ENCODE measurements at places on chromosomes 16 and 17.

GRCh38 chr17:50052241-50052796 lies 3.6 kb upstream of the ITGA3 start:
- DNase-seq = no peak

GRCh38 chr17:74117999-74118421 lies 85.5 kb upstream of the RPL38 start:
- DNase-seq = no peak

- DNase-seq = no peak
These were observed 81.1 kb downstream of the VPS35L start for GRCh38 chr16:19636436-19637267.

DNA sequence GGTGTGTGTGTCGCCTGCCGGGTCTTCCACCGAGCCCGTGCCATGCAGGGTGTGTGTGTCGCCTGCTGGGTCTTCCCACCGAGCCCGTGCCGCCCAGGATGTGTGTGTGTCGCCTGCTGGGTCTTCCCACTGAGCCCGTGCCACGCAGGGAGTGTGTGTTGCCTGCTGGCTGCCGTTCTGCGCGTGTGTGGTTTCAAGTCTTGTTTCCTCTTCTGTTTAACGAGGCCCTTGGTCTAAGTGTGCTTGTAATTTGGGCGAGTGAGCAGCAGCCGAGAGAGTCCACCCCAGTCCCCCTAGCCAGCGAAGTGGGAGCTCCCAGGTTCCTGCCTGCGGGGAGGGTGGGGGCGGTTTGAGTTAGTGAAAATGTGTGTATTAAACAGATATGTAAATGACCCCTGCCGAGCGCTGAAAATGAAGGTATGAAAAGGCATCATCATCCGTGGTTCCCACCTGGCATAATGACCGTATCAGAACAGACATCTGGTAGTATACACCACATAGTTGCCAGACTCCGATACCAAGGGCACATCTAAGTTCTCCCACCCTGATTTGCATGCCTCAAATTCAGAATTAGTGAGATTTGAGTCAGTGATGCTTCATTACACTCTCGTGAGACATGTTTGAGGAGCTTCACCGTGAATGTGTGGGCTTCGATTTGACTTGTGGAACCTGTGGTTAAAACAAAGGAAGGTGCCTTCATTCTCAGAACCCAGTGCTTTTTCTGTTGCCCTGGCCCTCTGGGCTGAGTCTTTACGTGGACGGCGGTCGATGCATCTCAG lies 114.5 kb upstream of the CHMP6 start:
- no peak for DNase-seq

DNA sequence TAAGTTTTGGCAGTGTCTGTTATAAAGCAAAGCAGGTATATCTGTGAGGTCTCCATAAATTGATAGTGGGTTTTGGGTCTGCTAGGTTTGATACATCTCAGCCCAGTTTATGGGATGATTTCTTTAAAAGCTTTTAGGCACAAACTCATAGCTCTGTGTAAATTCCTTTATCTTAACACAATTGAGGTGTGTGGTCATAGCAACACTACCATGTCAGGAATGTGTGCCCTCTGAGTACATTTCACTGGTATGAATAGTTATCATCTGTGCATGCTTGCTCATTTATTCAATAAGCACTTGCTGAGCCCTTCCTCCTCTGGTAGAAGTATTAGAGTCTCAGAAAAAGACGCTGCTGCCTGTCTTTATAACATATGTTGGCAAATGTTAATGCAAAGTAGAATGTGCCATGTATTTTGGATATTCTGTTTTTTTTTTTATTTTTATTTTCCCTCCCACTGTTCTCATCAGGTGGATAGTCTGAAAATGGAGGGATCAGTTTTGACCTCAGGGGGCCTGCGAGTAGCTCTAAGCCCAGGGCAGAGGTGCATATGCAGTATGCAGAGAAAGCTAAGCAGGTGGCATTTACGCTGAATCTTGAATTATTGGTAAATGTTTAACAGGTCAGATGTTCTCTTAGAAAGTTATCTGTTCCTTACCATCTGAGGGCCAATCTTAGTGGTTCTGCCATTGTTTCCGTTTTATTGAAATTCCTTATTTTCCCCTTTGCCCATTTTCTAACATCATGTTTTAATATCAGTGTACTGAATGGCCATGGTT lies 90.7 kb downstream of the WNT3 start:
- peak; percentile 73 for DNase-seq

DNA sequence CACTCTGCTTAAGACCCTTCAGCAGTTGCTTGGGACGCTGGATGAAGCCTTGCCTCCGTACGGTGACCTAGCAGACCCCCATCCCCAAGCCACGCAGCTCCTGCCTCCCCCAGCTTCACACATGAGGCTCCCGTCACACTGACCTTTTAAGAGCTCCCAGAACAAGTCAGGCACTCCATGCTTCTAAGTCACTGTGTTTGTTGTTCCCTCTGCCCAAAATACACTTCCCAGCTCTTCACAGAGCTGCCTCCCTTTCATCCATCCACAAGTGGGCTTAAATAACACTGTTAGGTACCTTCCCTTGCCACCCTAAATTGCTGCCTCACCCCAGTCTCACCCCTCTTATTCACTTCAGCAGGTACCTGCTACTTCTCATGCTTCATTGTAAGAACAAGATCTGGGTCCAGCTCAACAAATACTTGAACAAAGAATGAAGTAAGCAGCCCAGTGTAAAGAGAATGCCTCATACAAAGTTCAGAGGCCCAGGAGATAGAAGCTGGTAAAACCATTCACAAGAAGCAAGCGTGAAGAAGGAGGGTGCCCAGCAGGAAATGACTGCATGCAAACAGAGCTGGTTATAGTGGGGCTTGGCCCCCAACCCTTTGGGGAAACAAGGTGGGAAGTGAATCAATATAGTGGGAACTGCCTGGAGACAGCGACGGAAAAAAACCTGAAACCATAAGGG lies 5.8 kb downstream of the ZC3H7A start:
- no peak for DNase-seq

- no peak for DNase-seq
These were observed 399.7 kb downstream of the XYLT1 start for GRCh38 chr16:17070882-17071592.

GRCh38 chr17:31580706-31581490 lies 189.4 kb downstream of the RAB11FIP4 start:
- peak; percentile 94 for DNase-seq

DNA sequence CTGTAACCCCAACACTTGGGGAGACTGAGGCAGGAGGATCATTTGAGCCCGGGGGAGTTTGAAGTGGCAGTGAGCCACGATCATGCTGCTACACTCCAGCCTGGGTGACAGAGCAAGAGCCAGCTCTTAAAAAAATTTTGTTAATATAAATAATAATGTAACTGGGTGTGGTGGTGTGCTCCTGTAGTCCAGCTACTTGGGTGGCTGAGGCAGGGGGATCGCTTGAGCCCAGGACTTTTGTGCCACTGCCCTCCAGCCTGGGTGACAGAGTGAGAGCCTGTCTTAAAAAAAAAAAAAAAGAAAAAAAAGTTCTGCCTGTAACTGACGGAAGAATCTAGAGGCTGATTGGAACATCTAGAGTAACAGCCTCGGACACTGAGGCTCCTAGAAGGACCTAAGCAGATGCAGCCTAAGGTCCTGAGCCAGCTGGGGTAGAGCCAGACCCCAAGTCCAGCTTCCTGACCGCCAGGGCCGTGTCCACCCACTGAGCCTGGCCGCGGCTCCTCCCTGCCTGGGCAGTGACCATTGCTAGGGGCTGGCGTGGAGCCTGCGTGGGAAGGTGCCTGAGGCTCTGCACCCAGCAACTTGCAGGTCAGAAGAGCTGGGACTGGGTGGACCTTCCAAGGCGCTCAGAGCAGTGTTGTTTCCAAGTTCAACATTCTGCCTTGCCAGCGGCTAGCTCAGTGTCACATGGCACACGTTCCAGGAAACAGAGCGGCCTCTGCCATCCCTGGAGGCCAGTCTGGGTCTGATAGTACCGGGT lies 209.4 kb upstream of the CIBAR2 start:
- no peak for DNase-seq

- no peak for DNase-seq
These were observed 45.9 kb upstream of the B4GALNT2 start for GRCh38 chr17:49086649-49087048.

- DNase-seq = no peak
These were observed 34.8 kb downstream of the TIMM22 start for GRCh38 chr17:1031711-1032110.

DNA sequence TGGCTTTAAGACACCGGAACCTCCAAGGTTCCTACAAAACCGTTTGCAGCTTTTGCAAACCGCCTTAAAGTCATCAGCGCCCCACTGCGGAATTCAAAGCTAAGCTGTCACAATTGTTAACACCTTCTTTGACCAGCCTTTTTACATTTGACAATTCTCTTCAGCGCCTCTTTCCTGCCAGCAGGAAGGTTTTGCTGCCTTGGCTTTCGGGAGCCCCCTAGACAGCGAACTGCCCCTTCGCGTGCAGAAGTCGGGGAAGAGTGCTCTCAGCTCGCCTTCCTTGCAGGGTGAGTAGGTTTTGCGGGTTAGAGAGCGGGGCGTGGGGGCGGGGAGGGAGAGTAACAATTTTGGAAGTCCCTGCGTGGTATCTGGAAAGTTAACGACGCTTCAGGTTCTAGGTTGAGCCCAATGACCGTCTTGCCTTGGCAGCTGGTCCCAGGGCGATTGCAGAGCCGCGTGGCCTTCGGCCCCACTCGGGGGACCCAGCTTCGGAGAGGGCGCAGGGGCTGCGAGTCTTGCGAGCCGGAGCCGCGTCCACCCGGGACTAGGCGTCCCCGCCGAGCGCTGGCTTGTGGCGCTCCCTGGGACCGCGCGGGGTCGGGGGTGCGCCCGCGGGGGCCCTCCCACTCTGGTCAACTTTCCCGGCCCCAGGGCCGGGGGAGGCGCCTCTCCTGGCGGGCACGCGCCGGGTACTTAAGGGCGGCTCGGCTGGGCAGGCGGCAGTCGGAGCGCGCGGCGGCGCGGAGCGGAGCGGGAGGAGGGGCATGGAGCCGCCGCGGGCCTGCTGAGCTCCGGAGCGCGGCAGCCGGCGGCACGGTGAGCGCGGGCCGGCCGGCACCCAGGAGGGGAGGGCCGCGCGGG lies at the start of gene HAS3:
Gene HAS3, plus strand, starts transcription at position 153 of the 861 bp plus-strand sequence. CDS start 3,743 bp downstream, outside the sequence.
- peak; percentile 54 for DNase-seq

GRCh38 chr16:54937671-54938211 lies 7.1 kb downstream of the IRX5 start:
- no peak for DNase-seq

DNA sequence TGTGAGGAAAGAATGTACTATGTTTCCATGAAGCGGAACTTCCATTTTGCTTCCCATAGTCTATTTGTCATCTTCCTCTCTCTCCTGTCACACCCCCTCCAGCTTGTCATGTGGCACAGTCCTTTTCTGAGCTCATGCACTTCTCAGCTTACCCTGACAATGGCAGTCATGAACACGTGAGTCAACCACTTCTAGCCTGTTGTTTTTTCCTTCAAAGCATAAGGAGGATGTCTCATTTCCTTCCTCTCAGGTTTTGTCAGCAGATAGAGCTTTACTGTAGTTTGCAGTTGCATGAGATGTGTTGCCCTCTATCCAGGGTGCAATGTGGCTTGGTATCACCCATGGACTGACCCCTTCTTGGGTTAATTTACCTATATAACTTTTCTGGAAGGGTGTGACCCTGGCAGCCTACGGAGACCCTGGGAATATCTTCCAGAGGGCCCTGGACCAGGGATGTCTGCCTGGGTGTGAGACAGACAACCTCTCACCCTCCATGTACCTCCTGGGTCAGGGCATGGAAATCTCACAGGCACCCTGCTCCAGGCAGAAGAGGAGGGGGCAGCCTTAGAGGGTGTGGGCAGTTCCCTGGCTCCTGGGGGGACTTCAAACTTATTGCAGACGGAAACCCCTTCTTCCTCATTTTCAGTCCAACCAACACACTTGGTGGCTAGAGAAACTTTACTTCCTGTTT lies 4.0 kb upstream of the ZNF267 start:
- peak; percentile 76 for DNase-seq

DNA sequence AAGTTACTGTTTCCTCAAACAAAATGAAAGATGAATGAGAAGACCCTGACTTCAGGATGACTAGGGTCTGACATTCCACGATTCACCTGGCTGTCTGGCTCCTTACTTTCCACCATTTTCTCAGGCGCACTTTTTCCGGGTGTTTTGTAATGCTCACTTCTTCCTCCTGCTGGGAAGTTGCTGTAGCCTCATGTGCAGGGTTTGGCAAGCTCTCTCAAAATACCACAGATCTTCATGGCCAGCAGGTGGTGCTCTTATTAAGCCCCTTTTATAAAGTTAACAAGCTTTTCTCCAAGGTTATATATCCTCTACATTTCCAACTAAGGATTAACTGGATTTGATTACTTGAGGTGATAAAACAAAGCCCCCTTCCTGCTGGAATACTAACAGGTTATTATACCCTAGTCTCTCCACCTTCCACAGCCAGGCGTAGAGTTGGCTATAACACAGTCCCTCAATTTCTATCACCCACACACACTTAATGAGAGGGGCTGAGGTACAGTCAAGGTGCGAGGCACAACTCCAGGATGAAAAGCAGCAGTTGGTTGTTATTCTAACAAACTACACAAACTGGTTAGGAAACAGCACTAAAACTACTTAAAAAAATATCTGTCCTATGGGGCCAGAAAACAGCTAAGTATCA lies 45.4 kb downstream of the STH start:
- DNase-seq = peak; percentile 60

- DNase-seq = no peak
These were observed 646 bp downstream of the CBX2 start for GRCh38 chr17:79778504-79779083.

- no peak for DNase-seq
These were observed 8.3 kb upstream of the RBFOX3 start for GRCh38 chr17:79619196-79619595.

- DNase-seq = peak; percentile 84
These were observed 7.3 kb downstream of the ARHGAP27 start for GRCh38 chr17:45425125-45425983.

DNA sequence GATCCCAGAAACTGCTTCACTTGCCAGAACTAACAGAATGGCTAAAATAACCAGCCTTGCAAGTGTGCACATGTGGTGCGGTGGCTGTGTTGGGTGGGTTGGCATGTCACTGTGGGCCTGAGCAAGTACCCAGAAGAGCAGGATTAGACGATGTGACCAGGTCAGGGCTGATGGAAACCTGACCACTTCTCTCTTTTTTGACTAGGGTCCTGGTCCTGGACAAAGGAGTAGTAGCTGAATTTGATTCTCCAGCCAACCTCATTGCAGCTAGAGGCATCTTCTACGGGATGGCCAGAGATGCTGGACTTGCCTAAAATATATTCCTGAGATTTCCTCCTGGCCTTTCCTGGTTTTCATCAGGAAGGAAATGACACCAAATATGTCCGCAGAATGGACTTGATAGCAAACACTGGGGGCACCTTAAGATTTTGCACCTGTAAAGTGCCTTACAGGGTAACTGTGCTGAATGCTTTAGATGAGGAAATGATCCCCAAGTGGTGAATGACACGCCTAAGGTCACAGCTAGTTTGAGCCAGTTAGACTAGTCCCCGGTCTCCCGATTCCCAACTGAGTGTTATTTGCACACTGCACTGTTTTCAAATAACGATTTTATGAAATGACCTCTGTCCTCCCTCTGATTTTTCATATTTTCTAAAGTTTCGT lies 16.7 kb downstream of the ANKRD40 start:
- no peak for DNase-seq

- no peak for DNase-seq
These were observed 5.0 kb upstream of the EFTUD2 start for GRCh38 chr17:44904001-44904984.

All from RCC 7860 (cell line).